ENCODE measurements at places on chromosomes 3 and 15. TPM values are rescaled to one million over a fixed set of nuclear protein-coding genes. Genes with fewer than 3 reads are reported as not detected.
A peak's percentile ranks its signal among the peaks of the same experiment; 100 is the strongest.

- no peaks in the 10 kb centered on the region for H3K27me3 ChIP-seq
- H3K36me3 ChIP-seq: 0 out of 2 replicates have a peak, but pooled peaks cover 3% of the 10 kb centered on the region
- H3K4me1 ChIP-seq: peaks cover 52% of the 10 kb centered on the region
Measured at GRCh38 chr15:73632670-73633058, 525 bp downstream of the NPTN start.

GRCh38 chr15:63189941-63190768 lies 749 bp downstream of the RAB8B start:
- H3K36me3 ChIP-seq: no peaks in the 10 kb centered on the region
- H3K4me1 ChIP-seq: peaks cover 63% of the 10 kb centered on the region
- no peaks in the 10 kb centered on the region for H3K27me3 ChIP-seq
- H3K4me3 ChIP-seq: peak overlapping the region; percentile 50
- no peak overlapping the region for H3K27ac ChIP-seq
- DNase-seq: no peak

DNA sequence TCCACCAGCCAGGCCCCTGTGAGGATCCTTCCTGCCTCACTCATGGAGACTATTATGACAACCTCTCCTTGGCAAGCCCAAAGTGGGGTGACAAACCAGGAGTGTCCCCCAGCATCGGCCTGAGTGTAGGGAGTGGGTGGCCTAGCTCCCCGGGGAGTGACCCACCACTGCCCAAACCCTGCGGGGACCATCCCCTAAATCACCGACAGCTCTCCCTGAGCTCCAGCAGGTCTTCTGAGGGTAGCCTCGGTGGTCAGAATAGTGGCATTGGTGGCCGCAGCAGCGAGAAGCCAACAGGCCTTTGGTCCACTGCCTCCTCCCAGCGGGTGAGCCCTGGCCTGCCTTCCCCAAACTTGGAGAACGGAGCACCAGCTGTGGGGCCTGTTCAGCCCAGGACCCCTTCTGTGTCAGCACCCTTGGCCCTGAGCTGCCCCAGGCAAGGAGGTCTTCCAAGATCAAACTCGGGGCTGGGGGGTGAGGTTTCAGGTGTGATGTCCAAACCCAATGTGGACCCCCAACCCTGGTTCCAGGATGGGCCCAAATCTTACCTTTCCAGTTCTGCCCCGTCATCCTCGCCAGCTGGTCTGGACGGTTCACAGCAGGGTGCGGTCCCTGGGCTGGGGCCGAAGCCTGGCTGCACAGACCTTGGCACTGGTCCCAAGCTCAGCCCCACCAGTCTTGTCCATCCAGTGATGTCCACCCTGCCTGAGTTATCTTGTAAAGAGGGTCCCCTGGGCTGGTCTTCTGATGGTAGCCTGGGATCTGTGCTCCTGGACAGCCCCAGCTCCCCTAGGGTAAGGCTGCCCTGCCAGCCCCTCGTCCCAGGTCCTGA lies 1.0 kb downstream of the LIMD1 start:
- no peak overlapping the region for H3K4me3 ChIP-seq
- H3K27me3 ChIP-seq: no peaks in the 10 kb centered on the region
- H3K27ac ChIP-seq: no peak overlapping the region
- DNase-seq: no peak
- peaks cover 26% of the 10 kb centered on the region for H3K36me3 ChIP-seq
- H3K4me1 ChIP-seq: peaks cover 39% of the 10 kb centered on the region

CASR gene
- total RNA-seq: not detected
